ENCODE measurements at places on chromosomes 1 and 21. TPM values are rescaled to one million over a fixed set of nuclear protein-coding genes. Genes with fewer than 3 reads are reported as not detected.

- DNase-seq = no peak
Measured at GRCh38 chr1:42221952-42222606, 57.5 kb upstream of the GUCA2A start.

DNA sequence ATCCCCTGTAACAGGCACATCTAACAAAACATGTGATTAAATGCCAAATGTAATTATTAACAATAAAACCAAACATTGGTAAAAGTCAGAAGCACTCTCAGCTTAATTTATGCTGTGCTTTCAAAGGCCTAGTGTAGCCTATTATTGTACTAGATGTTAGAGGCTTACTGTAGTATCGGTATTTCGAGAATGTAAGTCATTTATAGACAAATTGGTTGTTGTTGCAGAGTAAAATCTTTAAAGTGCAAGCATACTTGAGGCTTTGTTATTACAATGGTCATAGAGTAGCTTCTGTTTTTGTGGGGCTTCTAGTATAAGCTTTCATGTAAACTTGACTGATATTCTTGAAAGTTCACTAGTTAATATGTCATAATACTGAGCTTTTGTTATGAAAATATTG, 965.8 kb downstream of the PLA2G4A start:
- DNase-seq = no peak

Gene FMO4
- total RNA-seq = 1.2 TPM

DNA sequence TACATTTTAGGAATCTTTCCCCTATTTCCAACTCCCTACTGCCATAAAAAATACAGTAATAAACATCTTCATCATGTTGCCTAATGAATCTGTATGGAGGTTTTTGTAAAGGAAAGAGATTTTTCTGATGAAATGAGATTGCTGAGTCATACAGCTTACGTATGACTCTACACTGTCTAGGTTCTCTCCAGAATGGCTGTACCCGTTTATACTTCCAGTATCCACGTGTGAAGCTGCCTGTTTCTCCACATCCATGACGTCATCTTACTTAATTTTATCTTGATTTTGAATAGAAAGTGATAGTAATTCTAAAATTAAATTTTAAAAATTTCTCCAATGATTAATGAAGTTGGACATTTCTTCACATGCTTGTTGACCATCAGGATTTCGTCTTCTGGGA, 103.7 kb downstream of the COQ8A start:
- DNase-seq = no peak

- DNase-seq = no peak
Measured at GRCh38 chr1:87805666-87806378, 477.1 kb downstream of the LMO4 start.

Gene CHD5
- 0.93 TPM for total RNA-seq

DNA sequence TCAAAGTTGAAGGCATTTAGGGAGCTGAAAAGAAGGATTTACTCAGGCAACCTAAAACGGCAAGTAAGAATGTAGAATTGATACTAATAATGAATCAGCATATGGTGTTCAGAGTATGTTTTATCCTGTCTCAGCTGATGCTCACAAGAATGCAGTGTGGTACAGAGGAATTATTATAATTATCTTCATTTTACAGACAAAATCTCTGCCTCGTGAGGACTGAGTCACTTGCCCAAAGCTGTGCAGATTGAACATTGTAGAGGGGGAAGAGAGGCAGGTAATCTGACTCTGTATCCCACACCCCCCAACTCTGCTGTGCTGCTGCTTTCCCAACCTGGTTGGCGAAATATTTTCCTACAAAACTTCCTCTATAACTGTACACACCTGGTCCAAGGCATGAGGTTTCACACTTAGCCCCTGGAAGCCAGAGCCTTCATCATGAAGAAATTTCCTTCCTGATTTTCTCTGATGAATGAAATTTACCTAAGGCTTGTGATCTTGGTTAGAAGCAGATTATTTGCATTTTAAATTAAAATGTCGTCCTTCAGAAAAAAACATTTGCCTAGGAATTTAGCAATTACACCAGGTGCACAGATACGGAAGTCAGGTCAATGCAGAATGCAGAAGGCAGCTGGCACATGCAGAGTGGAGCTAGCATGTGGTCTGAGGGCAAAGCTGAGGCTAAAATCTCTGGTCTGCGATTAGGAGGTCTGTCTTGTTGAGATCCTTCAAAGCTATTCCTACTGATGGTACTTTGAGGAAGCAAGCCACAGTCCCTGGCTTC, 52.8 kb downstream of the DPT start:
- DNase-seq = no peak

Gene CD101
- 3.1 TPM for total RNA-seq

DNA sequence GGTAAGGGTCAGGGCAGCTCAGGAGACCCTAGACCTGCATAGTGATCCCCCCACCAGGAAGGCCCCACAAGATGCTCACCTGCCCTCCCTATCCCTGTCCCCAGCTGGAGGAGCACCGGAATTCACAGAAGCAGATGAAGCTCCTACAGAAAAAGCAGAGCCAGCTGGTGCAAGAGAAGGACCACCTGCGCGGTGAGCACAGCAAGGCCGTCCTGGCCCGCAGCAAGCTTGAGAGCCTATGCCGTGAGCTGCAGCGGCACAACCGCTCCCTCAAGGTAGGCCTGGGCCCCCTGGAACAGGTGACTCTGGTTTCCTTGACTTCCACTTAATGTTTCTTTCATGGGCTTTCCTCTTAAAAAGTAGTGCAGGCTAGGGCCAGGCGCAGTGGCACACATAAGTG, 8.4 kb downstream of the TXLNA start:
- no peak for DNase-seq

DNA sequence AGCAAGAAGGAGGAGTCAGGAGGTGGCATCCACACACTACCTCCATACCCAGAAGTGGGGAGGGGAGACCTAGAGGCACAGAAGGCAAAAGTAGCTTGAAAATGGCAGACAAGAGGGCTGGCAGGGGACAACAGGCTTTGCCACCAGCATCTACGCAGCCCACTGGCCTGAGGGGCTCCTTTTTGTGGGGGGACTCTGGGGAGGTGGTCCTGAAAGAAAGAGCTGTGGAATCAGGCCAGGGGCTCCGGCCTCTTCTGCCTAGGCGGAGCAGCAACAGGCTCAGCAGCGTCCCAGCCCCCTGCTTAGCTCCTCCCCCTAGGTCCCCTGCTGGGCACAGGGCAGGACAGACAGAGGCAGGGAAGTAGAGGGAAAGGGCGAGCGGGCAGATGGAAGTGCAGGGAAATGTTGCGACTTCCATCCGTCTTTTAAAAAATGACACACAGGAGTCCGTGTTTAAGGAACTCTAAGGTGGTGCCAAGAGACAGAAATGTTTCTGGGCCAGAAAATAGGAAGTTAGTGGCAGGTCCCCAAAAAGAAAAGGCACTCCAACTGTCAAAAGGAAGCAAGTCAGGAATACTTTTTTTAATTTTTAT, 10.0 kb upstream of the LEFTY2 start:
- no peak for DNase-seq

Gene IVL
- total RNA-seq = not detected

- DNase-seq = no peak
Measured at GRCh38 chr1:163785868-163786405, 464.2 kb downstream of the NUF2 start.

GRCh38 chr1:53705446-53706096, 33.4 kb downstream of the GLIS1 start:
- DNase-seq = no peak

Measured in naive thymus-derived CD4-positive, alpha-beta T cell (primary cell).